ENCODE measurements at places on chromosomes 3 and 15.

DNA sequence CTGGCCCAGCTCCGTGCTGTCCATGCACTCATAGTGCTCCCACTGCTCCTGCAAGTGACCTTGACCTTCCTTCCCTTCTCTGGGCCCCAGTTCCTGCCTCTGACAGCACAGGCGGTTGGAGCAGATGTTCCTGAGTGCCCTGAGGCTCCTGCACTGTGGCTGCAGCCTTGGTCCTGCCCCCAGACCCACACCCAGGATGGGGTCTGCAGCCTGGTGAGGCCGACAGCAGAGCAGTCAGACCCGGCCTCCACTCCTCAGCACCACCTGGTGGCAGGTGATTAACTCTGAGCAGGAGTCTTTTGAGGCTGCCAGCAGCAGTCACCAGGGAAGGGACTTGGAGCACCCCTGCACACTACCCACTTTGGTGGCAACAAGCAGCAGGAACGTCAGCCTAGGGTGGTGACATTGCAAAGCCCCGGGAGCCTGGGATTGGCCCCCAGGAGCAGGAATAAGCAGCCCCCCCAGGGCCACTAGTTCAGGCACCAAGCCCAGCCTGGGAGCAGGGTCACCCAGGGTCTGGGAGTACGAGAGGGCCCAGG is 64.6 kb downstream of the CYP11A1 start:
- DNase-seq: no peak

GRCh38 chr3:77342688-77343087 is 302.8 kb downstream of the ROBO2 start:
- DNase-seq: no peak

- DNase-seq: no peak
Observed at GRCh38 chr3:37198547-37198946, 24.2 kb upstream of the LRRFIP2 start.

GRCh38 chr15:52677593-52678467 is 1.4 kb downstream of the ATOSA start:
- no peak for DNase-seq

- no peak for DNase-seq
Observed at GRCh38 chr3:111314181-111314873, 227.7 kb upstream of the CD96 start.

DNA sequence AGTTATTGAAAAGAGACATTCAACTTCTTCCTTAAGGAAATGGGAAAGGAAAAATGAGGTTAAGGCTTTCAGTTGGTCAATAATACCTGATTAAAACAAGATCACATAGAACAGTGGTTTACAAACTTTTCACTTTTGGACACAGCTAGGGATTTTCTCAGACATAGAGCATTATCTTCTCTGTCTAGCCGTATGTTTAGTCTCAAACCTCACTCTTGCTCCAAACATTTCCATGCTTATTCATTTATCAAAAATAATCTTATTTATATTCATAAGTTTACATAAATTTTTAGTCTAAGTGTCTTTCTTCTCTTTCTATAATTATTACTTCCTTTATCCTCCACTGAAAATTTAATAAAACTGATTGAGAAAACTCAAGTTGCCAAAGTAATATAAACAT is 114.2 kb upstream of the AZI2 start:
- no peak for DNase-seq

DNA sequence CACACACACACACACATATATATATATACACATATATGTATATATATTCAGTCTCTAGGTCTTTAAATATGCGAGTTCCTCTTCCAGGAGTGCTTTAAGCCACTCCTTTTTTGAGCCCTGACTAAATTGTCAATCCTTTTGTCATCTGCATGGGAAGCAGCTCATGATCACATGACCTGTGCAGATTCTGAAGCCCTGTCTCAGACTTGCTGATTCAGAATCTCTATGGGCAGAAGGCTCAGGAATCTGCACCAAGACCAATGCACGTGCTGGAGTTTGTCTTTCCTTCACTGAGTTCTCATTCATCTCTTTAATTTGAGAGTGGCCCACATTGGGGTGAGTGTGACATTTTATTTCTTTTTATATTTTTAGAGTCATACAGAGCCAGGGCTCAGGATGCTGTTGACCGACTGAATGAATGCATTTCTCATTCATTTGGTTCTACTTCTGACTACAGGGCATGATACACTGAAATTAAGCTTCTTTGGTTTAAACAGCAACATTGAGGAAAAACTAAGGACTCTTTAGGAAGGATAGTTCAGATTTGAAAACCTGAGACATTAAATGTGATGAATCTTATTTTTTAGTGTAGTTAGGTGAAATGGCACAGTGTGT is 307.5 kb downstream of the EDEM1 start:
- no peak for DNase-seq

GRCh38 chr3:3701949-3702348 is 97.3 kb upstream of the LRRN1 start:
- no peak for DNase-seq

DNA sequence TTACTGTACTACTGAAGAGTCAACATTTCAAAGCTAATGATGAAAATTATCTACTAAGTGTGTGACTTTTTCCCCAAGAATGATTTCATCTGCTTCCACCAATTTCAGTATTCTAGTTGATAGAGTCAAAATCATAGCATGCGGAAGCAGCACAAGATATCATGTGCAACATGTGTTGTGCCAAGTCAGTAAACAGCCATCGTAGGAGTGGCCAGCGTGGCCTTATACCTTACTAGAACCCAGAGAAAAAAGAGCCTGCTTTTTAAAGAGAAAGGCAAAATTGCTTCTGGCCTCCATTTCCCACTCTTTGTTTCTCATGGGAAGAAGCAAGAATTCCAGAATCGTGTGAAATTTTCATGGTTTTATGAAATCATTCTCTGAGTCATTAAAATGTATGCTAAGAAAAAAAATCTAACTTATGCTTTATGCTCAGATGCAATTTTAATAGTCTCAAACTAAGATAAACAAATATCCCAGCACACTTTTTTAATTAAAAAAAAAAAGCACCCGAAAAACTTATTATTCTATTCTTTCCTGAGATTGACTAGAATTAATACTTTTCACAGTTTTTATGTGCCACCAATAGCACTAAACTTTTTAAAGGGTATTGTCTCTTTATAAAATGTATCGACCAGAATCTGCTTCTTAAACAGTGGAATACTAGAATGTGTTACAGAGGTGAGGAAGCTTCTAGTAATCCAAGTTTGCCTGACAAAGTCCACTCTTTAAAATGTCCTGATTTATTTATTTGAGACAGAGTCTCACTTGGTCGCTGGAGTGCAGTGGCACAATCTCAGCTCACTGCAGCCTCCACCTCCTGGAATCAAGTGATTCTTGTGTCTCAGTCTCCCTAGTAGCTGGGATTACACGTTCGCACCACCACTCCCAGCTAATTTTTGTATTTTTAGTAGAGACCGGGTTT is 87.3 kb downstream of the MBNL1 start:
- DNase-seq: no peak

DNA sequence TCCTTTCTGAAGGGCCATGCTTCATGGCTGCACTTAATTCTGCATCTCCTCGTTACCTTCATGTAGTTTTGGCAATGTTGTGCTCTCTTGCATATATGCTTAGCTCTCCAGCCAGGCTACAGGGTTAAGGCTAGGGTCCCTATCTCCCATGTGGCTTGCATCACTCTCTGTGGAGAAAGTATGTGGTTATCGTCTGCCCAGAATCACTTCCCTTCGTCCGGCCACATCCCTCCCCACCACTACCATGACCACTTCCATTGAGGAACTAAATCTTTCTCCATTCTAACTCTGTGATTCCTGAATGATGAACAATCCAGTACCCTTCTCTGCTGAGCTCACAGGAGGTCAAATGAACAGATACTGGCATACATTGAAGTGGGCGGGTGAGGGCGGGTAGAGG is 34.0 kb downstream of the WWTR1 start:
- DNase-seq: no peak

All from smooth muscle cell of the brain vasculature (primary cell).